ENCODE measurements at places on chromosomes 12 and 14.

DNA sequence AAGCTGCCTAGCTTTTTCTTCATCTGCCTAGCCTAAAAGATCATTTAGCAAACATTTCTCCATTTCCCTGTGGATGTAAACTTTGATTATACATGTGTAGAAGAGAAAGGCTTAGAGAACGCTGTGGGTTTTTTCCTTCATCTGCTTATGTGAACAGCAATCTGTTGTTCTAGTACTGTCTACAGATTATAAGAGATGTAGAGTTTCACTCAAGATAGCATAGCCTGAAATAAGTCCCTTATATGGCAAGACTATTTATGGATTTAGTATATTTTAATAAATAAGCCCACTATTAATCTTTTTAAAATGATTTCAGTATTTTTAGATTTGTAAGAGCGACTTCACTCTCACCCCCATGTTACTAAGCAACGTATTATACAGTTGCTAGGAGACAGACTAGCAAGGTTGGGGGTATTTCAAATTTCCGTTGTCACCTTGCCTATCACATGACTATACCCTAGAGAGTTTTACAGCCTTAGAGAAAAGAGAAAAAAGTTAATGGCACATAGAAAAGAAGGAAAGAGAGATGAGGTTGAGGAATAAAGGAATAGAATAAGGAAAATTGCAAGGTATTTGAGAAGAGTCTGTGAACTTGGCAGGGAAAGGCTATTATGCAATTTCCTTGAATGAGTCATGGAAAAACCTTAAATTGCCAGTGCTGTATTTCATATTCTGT lies 12.2 kb upstream of the TUBA1A start:
- no peak for DNase-seq

DNA sequence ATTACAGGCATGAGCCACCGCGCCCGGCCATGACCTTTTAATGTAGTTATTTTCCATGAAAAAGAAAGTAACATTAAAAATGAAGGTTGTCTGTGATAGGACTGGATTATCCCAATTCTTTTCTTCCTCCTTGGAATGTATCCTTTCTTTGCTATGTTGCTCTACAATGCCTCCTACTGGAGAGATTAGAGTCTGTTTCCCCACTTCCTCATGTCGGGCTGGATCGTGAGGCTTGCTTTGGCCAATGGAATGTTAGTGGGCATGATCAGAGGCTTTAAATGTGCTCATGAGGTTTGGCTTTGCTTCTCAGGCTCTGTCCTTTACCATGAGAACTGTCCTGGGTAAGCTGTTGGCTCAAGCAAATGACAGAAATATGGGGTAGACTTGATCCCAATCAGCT lies 34.7 kb upstream of the SOCS2 start:
- no peak for DNase-seq

DNA sequence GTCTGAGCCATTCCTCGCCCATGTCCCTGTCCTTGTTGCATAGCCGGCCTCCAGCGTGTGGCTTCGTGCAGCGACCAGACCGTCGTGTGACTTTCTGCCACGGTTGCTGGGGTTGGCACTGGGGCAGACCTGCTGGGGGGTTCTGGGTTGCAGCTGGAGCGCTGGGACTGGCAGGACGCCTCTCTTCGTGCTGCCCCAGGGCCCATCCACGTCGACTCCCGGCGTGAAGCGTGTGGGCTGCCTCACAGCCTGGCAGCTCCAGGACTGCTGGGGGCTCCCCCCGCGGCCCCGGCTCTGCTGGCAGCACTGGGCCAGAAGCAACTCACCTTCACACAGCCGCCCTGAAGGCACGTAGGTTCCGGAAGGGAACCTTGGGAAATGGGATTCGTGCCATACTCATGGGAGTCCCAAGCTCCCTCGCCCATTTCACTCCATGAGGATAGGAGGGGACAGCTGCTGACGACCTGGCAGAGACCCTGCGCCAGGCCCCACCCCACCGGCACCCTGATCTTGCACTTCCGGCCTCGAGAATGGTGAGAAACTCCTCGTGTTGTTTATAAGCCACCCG lies 51.9 kb downstream of the GALNT9 start:
- no peak for DNase-seq

DNA sequence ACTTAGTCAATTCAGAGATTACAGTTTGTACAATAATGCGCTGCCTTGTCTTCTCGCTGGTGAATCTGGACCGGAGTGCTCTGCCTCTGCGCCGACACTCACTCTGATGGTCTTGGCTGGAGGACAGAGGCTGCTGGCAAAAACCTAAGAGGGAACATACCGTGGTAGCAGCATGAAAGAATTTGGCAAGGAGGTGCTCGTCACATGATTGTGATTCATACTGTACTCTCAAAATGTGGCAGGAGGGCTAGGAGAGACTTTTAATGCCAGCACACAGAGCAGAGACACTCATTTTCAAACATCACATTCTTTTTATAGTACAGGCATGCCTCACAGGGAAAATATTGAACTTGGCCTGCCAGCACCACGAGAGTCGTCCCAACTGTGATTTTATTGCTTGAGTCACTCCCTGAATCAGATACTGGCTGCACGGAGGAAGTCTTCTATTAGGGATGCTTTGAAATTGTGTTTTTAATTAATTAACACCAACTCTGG lies 67.8 kb downstream of the HMGA2 start:
- DNase-seq: no peak

GRCh38 chr14:100065942-100066574 lies 836 bp downstream of the EVL start:
- DNase-seq: peak; percentile 71

DNA sequence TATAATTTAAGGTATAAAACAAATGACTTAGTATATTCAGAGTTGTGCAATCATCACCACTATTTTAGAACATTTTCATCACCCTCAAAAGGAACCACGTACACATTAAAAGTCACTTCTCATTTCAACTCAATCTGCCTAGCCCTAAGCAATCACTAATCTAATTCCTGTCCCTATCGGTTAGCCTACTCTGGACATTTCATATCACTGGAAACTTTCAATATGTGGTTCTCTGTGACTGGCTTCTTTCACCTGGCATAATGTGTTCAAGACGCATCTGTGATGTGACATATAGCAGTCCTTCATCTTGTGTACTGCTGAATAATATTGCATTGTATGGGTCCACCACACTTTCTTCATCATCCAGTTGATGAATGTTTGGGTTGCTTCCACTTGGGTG lies 15.4 kb upstream of the PIWIL1 start:
- DNase-seq: no peak

DNA sequence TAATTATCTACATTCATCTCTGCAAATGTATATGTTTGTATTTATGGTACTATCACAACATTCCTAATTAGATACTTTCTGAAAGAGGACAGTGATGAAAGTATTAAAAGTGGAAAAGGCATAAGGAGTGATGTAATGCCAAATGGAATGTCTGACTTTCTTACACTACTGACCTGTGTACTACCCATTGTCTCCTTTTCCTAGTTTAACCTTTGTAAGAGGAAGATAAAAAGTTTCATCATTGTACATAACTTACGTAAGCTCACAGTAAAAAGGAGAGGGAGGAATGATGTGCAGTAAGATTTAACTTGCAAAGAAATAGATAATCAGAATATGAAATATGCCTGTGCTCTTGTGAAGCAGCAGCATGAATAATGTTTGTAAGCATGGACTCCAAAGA lies 55.9 kb downstream of the SOX5 start:
- no peak for DNase-seq

GRCh38 chr12:67148265-67148664 lies 120.9 kb upstream of the CAND1 start:
- no peak for DNase-seq

GRCh38 chr14:79278798-79279644 lies 932.3 kb downstream of the DIO2 start:
- no peak for DNase-seq

- DNase-seq: no peak
Observed at GRCh38 chr12:119479121-119479561, 114.4 kb upstream of the TMEM233 start.

DNA sequence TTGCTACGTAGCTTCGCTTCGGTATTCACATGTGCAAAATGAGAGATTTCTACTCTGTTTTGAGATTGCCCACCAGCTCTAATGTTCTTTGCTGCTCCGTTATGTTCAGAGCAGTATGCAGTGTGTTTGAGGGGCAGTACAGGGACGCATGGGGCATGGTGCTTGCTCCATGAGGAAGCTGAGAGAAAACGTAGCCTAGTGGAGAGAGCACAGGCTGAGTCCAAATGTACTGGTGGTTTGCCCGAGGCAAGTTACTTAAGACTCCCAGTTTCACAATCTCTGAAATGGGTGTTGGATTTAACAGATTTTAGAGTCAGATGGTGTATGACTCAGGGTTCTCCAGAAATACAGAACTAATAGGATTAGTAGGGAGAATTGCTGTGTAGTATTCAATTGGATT lies 310.5 kb downstream of the ETNK1 start:
- DNase-seq: no peak

DNA sequence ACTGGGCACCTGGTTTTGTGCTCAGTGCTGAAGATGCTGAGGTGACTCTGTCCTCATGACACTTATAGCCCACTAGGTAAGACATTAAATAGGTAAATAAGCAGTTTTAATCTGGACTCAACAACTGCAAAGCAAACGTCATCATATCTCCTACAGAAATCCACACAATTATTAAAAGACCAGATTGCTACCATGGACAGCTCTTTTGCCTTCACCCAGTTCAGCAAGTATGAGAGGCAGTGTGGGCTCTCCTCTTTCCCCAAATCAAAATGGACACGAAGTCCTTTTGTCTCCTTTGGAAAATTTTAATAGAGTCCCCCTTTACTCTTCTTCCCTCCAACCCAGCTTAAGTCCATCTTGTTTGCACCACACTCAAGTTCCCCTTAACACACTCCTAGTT lies 171.1 kb downstream of the RPAP3 start:
- no peak for DNase-seq

DNA sequence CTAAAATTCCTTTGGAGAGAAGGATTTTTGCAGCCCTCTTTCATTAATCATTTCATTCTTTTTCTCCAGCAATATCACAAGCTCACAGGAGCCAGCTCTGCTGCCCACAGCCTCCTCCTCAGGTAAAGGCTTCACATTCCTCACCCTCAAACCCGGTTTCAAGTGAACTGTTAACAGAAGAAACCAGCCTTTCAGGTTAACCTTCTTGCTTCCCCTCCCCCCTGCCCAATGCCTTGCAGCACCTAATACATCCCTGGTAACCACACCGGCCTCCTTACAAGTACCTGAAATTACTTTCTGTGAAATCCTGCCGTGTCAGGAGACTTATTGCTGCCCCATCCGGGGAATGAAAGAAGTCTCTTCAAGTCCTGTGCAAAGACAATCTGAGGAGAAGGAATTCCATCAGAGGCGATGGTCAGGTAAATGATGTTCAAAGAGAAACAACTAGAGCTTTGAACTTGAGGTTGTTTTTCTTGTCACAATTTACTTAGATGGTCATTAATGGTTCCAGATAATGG lies 111.2 kb downstream of the MYRFL start:
- no peak for DNase-seq

- DNase-seq: no peak
Observed at GRCh38 chr14:93059917-93060545, 55.7 kb downstream of the ITPK1 start.

- no peak for DNase-seq
Observed at GRCh38 chr14:33377596-33378390, 439.1 kb downstream of the NPAS3 start.

- no peak for DNase-seq
Observed at GRCh38 chr12:12194206-12194605, 72.6 kb downstream of the LRP6 start.

- DNase-seq: no peak
Observed at GRCh38 chr14:50631408-50631821, 36.7 kb downstream of the SAV1 start.

DNA sequence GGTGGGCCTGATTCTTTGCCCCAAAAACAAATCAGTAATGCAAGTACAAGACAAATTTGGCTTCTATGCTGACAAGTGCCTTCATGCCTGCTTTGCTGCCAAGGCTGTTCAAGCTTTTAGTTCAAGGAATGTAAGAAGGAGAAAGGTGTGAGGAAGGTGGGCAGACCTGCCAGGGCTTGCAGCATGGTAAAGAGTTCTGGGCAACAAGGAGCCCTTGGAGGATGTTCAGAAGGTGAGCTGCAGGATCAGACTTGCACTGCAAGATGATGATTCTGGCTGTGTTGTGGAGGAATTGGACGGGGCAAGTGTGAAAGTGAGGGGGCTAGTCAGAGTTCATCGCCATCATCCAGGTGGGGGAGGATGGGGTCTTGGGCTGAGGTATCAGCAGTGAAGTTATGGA lies 167.9 kb downstream of the NUAK1 start:
- no peak for DNase-seq

- DNase-seq: no peak
Observed at GRCh38 chr12:27013611-27014084, 536 bp downstream of the TM7SF3 start.

- no peak for DNase-seq
Observed at GRCh38 chr12:1852076-1852475, 31.7 kb downstream of the LRTM2 start.

- DNase-seq: no peak
Observed at GRCh38 chr14:30518867-30519560, 39.9 kb upstream of the G2E3 start.

GRCh38 chr12:67410667-67411067 lies 141.5 kb downstream of the CAND1 start:
- no peak for DNase-seq

DNA sequence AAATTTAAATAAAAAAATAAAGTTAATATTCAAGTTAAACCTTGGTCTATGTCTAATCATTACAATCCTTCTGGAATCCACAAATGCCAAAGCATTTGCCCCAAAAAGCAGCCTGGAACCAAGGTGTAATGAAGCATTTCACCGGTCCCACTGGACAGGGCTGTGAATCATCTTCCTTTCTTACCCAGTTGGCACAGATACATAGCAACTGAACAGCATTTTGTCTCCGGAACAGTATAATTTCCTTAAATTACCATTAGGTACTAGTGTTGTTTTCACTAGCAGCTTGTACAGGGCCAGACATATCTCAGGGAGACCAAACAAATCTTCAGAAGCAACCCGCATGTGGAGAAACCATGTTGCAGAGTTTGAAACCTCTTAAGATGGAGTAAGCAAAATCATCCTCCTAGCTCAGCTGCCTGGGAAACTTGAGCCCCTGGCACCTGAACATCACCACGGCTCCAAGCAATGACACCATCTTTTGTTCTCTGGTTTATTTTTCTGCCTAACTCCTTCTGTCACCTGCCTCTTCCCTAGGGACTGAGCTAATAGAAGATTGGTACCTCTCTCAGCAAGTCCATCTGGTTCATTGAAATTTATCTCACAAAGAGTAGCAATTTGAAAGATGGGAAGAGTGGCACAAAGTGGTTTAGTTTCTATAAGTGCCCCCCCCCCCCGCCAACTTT lies 17.9 kb upstream of the MDM1 start:
- no peak for DNase-seq

GRCh38 chr12:108638141-108638827 lies 4.6 kb upstream of the SELPLG start:
- DNase-seq: no peak

DNA sequence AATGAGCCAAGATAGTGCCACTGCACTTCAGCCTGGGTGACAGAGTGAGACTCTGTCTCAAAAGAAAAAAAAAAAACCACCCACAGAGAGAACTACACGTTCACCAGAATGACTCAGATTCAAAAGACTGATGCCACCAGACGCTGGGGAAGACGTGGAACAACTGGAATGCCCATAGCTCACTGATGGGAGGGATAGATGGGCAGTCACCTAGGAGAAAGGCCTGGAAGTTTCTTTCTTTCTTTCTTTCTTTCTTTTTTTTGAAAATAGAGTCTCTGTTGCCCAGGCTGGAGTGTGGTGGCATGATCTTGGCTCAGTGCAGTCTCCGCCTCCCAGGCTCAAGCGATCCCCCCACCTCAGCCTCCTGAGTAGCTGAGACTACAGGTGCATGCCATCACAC lies 10.0 kb upstream of the KLC1 start:
- no peak for DNase-seq

Measured in stimulated activated CD4-positive, alpha-beta T cell treated with anti-CD3 and anti-CD28 coated beads, Interleukin-4, amount 100 ng/mL, for 1 hour (primary cell).